Sciatic nerve (tissue), 2 donors: ENCODE measurements at places on chromosomes 5 and 9. TPM values are rescaled to one million over a fixed set of nuclear protein-coding genes. Genes with fewer than 3 reads are reported as not detected.

Gene CDKN2A
- 1.5 TPM for total RNA-seq

DNA sequence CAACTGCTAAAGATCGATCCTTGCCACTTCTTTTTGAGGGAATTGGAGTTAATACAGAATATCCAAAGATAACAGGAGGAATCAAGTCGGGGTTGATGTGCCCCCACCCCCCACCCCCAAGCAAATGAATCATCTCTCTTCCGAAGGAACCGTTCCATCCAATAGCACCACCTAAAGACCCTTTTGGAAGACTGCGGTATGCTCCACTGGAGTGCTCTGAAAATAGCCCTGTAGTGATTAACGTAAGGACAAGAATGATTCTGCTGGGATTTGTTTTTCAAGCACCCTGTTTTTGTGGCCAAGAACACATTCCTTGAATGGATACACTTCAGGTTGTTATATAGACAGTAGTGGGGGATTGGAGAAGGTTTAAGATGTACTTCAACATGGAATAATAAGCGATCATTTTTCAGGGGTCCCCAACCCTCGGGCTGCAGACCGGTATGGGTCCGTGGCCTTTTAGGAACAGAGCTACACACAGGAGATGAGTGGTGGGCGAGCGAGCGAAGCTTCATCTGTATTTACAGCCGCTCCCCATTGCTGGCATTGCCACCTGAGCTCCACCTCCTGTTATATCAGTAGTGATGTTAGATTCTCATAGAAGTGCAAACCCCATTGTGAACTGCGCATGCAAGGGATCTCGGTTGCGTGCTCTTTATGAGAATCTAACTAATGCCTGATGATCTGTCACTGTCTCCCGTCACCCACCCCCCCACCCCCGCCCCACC, 44.5 kb upstream of the TMEM252 start:
- DNase-seq: no peak

DNA sequence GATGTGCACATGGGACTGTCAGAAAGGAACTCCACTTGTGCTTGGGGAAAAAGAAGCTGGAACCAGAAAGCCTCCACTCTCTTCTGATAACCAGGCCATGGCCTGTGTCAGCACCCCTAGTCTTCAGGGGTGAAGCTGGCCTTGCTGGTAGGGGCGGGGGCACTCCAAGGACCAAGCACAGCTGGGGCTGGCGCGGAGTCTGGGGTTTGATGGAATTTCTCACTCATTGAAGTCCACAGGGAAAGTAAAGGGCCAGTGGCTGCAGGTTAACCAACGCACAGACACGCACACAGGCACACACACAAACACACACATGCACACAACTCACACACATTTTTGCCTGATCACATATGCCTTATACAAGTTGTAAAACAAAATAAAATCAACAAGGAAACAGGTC, 1.6 kb upstream of the COL5A1 start:
- no peak for DNase-seq

DNA sequence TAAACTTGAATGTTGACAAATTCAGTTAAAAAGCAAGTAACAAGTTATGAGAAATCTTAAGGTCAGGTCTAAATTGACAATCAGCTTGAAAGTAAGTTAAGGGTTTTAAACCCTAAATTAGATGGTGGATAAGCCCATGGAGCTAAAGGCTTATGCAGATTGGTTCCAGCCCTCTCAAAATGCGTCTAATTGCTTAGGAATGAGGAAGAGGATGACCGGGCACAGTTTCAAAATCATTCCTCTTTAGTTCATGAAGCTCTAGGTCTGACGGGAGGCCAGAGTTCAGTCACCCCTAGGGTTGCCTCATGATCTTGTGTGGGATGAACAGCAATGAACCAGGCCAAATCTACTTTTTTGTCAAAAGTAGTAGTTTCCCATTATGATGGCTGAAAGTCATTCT, 75.4 kb downstream of the SLC38A9 start:
- no peak for DNase-seq

- no peak for DNase-seq
These were observed 708.1 kb upstream of the RGMB start for GRCh38 chr5:98065261-98065909.

- DNase-seq: no peak
These were observed 39.9 kb upstream of the CTSL start for GRCh38 chr9:87685871-87686519.

GRCh38 chr5:59115345-59115744, 532.5 kb downstream of the RAB3C start:
- no peak for DNase-seq

DNA sequence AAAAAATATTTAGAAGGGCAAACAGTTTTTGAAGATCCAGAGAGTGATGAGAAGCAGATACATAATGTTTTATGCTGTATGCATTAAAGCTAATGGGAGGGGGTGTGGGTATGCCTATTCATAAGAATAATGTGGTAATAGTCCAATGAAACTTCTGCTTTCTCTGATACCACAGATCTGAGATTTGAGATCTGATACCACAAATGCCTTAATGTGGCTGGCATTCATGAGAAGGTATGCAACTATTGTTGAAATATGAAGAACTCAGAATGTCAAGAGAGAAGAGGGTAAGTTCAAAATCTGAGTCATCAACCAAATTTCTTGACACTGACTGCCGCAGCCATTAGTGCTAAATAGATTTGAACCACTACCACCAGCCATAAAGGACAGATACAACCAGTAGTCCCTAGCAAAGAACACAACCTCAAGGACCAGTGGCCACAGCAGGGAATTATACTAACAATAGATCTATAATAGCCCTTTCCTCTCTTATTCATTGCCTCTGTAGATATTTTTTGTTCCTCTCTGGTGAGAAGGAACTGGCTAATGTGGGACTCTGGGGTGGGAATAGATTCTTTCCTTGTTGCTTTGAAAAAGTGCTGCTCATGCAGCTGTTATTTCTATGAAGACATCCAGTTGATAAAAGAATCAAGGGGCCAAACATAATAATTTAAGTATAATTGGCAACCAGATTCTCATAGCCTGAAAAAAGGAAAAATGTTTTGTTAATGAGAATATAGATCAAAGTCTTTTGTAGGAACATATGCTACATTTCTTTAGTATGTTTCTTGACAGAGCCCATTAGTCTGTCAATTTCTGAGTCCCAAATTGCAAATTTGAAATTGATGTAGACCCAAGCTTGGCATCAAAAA, 256.5 kb upstream of the ZNF608 start:
- no peak for DNase-seq

Gene BRD3
- 54.4 TPM for total RNA-seq

Gene B4GALT7
- total RNA-seq: 16.5 TPM
